Upper lobe of right lung (tissue), 1 donor: ENCODE measurements at places on chromosomes 1 and 21. TPM values are rescaled to one million over a fixed set of nuclear protein-coding genes. Genes with fewer than 3 reads are reported as not detected.

Gene SERTAD4
- 3.4 TPM for total RNA-seq

Gene FCGR3A
- total RNA-seq, result 112 TPM

Gene LIPI
- total RNA-seq, result not detected

Gene ANGPTL3
- not detected for total RNA-seq

Gene OR2T27
- not detected for total RNA-seq

Gene SYCP1
- not detected for total RNA-seq

Gene CR2
- total RNA-seq, result 0.12 TPM

Gene GCSAML
- 2.7 TPM for total RNA-seq

Gene RGS1
- 27.8 TPM for total RNA-seq

Gene GLIS1
- total RNA-seq, result 0.14 TPM

Gene MTX1
- 28.4 TPM for total RNA-seq

Gene KCNT2
- 8.1 TPM for total RNA-seq

- no peak overlapping the region for H3K4me3 ChIP-seq
- H3K36me3 ChIP-seq, result no peaks in the 10 kb centered on the region
- H3K27me3 ChIP-seq, result no peaks in the 10 kb centered on the region
- peaks cover 7% of the 10 kb centered on the region for H3K4me1 ChIP-seq
These were observed 49.4 kb downstream of the ERG start for GRCh38 chr21:38448671-38449385.

GRCh38 chr1:59077466-59078069 lies 219.3 kb upstream of the FGGY start:
- H3K4me3 ChIP-seq, result no peak overlapping the region
- no peaks in the 10 kb centered on the region for H3K27me3 ChIP-seq
- no peaks in the 10 kb centered on the region for H3K36me3 ChIP-seq

- H3K4me3 ChIP-seq, result no peak overlapping the region
- H3K36me3 ChIP-seq, result no peaks in the 10 kb centered on the region
- no peaks in the 10 kb centered on the region for H3K4me1 ChIP-seq
- peak; percentile 49 for DNase-seq
These were observed 123.0 kb upstream of the TMPRSS2 start for GRCh38 chr21:41630917-41631316.

DNA sequence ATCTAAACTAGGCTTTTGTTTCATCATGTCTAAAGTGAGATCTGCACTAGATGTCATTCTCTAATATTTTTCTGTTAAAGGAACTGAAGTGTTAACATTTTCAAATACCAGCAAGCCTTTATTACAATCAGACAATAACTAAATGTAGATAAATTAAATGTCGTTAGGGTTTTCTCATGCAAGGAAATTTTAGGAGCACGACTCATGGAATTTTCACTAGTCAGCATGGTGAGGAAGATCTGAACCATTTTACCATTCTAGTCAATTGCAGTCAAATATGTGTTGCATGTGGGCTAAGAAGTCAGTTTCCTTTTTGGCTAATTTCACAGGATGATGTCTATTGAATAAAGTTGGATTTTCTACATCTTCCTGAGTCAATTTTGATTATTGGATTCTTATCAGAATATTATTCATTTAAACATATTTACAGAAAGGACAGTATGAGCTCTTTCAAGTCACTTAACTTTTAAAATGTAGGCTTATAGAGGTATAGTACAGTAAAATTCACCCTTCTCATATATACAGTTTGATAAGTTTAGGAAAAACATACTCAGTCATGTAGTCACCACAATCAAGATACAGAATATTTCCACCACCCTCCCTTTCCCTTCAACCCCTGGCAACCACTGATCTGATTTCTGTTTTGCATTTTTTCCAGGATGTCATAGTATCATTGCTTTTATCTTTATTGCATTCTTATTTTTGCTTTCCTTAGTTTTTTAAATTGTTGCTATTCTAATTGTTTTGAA lies 9.2 kb downstream of the GCSAML start:
- H3K36me3 ChIP-seq, result no peaks in the 10 kb centered on the region
- no peak for DNase-seq
- no peaks in the 10 kb centered on the region for H3K4me1 ChIP-seq
- H3K4me3 ChIP-seq, result no peak overlapping the region

GRCh38 chr1:9910423-9911178 lies 532 bp upstream of the CTNNBIP1 start:
- peak overlapping the region; percentile 67 for H3K4me3 ChIP-seq
- peak; percentile 100 for DNase-seq
- H3K27ac ChIP-seq, result peak overlapping the region; percentile 98
- H3K27me3 ChIP-seq, result no peaks in the 10 kb centered on the region
- no peaks in the 10 kb centered on the region for H3K36me3 ChIP-seq

DNA sequence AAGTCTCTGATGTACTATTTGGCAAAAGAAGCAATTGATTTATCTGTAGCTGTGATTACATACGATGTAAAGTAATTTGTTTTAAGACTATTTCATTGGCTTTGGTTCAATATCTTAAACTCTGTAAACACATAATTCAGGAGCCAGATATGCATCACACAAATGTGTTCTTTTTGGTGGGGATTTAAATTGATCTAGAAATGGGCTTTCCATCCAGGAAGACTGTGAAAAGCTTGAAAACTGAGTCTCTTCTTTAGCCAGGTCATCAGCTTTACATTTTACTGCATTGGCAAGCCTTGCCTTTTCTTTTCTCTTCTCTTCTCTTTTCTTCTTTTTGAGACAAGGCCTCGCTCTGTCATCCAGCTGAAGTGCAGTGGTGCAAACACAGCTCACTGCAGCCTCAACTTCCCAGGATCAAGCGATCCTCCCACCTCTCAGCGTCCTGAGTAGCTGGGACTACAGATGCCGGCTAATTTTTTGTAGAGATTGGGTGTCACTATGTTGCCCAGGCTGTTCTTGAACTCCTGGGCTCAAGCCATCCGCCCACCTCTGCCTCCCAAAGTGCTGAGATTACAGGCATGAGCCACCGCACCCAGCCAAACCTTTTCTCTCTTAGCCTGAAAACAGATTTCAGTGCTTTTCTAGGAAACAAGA lies 1.4 kb downstream of the RCAN3 start:
- H3K4me3 ChIP-seq, result peak overlapping the region; percentile 76
- peak overlapping the region; percentile 67 for H3K27ac ChIP-seq
- no peaks in the 10 kb centered on the region for H3K27me3 ChIP-seq
- H3K4me1 ChIP-seq, result peaks cover 13% of the 10 kb centered on the region

- no peaks in the 10 kb centered on the region for H3K36me3 ChIP-seq
- H3K27ac ChIP-seq, result no peak overlapping the region
- H3K4me1 ChIP-seq, result peaks cover 18% of the 10 kb centered on the region
- H3K27me3 ChIP-seq, result no peaks in the 10 kb centered on the region
These were observed 21.4 kb downstream of the MYBPH start for GRCh38 chr1:203153989-203154821.

DNA sequence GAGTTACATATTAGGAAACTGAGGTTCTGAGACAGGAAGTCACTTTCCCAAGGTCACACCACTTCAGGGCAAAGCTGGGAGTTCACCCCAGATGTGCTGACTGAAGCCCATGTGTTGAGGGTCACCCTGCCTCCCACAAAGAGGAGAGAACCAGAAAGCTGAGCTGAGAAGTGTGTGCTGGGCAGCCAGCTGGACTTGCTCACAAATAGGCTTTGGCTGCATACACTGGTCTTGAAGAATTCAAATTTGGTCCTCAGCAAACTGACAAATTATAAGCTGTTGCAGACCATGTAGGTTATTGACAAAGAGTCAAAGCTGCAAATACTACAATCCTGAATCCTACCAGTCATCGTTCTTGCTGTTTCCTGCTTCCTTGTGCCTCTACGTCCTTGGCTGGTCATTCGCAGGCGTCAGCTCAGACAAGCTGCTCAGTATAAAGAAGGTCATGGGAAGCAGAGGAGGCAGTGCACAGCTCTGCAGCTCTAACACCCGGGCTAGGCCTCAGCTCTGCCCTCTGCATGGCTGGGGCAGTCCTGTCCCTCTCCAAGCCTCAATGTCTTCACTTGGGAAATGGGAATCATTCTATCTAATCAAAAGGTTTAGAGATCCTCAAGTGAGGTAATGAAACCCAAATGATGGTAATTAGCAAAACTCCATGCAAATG lies 40.0 kb downstream of the CDCP2 start:
- no peaks in the 10 kb centered on the region for H3K27me3 ChIP-seq
- no peak overlapping the region for H3K4me3 ChIP-seq
- H3K36me3 ChIP-seq, result no peaks in the 10 kb centered on the region
- no peak for DNase-seq
- H3K27ac ChIP-seq, result no peak overlapping the region

- no peak for DNase-seq
- no peak overlapping the region for H3K27ac ChIP-seq
- peaks cover 35% of the 10 kb centered on the region for H3K4me1 ChIP-seq
- H3K27me3 ChIP-seq, result no peaks in the 10 kb centered on the region
- H3K36me3 ChIP-seq, result no peaks in the 10 kb centered on the region
- H3K4me3 ChIP-seq, result no peak overlapping the region
These were observed 6.2 kb downstream of the GPR3 start for GRCh38 chr1:27398405-27399149.

GRCh38 chr1:168553680-168554553 lies 10.1 kb upstream of the XCL2 start:
- H3K4me1 ChIP-seq, result no peaks in the 10 kb centered on the region
- H3K36me3 ChIP-seq, result no peaks in the 10 kb centered on the region
- no peak for DNase-seq
- H3K27ac ChIP-seq, result no peak overlapping the region
- H3K4me3 ChIP-seq, result no peak overlapping the region

GRCh38 chr1:43305926-43306687 lies 5.3 kb downstream of the TIE1 start:
- H3K4me1 ChIP-seq, result peaks cover 24% of the 10 kb centered on the region
- H3K27ac ChIP-seq, result peak overlapping the region; percentile 42
- no peak overlapping the region for H3K4me3 ChIP-seq

- no peak overlapping the region for H3K4me3 ChIP-seq
- peaks cover 14% of the 10 kb centered on the region for H3K4me1 ChIP-seq
- peak; percentile 78 for DNase-seq
- no peaks in the 10 kb centered on the region for H3K36me3 ChIP-seq
- no peaks in the 10 kb centered on the region for H3K27me3 ChIP-seq
- H3K27ac ChIP-seq, result peak overlapping the region; percentile 47
These were observed 53.6 kb downstream of the ACBD3 start for GRCh38 chr1:226132728-226133503.

GRCh38 chr1:147270721-147271120 lies 28.2 kb downstream of the CHD1L start:
- no peaks in the 10 kb centered on the region for H3K27me3 ChIP-seq
- DNase-seq, result no peak
- peaks cover 64% of the 10 kb centered on the region for H3K36me3 ChIP-seq
- no peak overlapping the region for H3K4me3 ChIP-seq

- DNase-seq, result peak; percentile 16
- peaks cover 7% of the 10 kb centered on the region for H3K27me3 ChIP-seq
- H3K4me3 ChIP-seq, result no peak overlapping the region
- peaks cover 7% of the 10 kb centered on the region for H3K36me3 ChIP-seq
These were observed 43.5 kb downstream of the WDR4 start for GRCh38 chr21:42835611-42836401.

DNA sequence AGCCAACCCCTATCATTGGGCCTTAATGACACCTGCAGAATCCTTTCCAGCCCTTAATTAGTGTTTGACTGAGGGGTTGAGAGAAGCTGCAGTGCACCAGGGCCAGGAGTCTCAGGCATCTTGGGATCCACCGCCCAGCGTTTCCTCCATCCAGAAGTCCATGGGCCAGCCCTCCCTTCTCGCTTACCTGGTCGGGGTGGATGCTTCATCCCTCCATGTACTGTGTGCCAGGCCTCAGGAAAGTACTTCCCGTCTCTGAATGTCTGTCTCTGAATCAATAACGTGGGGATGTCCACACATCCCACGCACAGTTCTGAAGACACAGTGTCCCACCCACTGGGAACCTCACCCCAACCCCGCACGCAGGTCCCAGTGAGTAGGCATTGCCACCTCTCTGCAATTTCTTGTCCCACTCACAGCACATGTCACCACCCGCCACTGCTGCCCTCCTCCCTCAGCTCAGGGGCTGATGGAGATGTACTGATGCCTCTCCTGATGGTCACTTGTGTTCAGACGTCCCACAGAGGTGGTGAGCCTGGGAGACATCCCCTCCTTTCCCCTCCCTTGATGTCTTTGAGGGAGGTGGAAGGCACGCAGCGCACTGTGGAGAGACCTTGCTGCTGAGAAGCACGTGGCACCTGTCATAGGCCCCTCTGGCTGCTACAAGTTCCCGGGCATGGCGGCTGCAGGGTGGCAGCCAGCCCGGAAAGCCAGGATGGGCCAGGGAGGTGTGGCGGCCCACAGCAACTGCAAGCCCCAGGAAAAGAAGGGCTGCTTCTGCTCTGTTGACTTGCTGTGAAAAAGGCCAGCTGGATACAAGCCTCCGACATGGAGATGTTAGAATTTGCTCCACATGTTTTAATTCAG lies 29.4 kb upstream of the PRSS38 start:
- DNase-seq, result no peak
- H3K4me1 ChIP-seq, result peaks cover 13% of the 10 kb centered on the region
- no peak overlapping the region for H3K4me3 ChIP-seq
- no peak overlapping the region for H3K27ac ChIP-seq
- peaks cover 2% of the 10 kb centered on the region for H3K36me3 ChIP-seq

- no peak overlapping the region for H3K27ac ChIP-seq
- no peaks in the 10 kb centered on the region for H3K27me3 ChIP-seq
- no peak overlapping the region for H3K4me3 ChIP-seq
- no peaks in the 10 kb centered on the region for H3K36me3 ChIP-seq
- DNase-seq, result no peak
These were observed 25.7 kb upstream of the SLC19A2 start for GRCh38 chr1:169511316-169512005.
